Stimulated activated CD4-positive, alpha-beta T cell treated with anti-CD3 and anti-CD28 coated beads, TNF-alpha, amount 100 ng/mL, for 1 hour (primary cell): ENCODE measurements at places on chromosomes 5 and 9.

- no peak for DNase-seq
Observed at GRCh38 chr5:135487839-135488514, 35.8 kb upstream of the TIFAB start.

- DNase-seq, result no peak
Observed at GRCh38 chr5:175659546-175660253, 1.8 kb downstream of the HRH2 start.

GRCh38 chr5:3650320-3650719, 54.7 kb downstream of the IRX1 start:
- no peak for DNase-seq

GRCh38 chr9:120191141-120191540, 388.8 kb downstream of the CDK5RAP2 start:
- DNase-seq, result no peak

DNA sequence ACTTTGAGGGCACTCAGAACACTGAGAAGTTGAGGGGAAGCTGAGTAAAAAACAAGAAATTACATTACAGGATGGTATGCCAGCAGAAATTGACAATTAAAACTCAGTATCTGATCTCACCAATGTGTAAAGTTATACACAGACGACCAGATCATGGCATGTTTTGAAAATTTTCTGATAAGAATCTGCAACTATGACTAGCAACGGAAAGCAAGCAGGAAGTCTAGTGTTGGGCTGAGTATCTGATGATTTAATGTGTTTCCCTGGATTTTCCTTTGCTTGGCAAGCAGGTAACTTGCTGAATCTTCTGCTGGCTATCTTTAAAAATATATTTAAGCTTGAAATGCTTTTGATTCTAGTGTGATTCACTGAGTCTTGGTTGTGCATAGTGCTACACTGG, 5.2 kb upstream of the GCNT4 start:
- no peak for DNase-seq
